Foreskin fibroblast (primary cell): ENCODE measurements at places on chromosomes 5 and 9.

DNA sequence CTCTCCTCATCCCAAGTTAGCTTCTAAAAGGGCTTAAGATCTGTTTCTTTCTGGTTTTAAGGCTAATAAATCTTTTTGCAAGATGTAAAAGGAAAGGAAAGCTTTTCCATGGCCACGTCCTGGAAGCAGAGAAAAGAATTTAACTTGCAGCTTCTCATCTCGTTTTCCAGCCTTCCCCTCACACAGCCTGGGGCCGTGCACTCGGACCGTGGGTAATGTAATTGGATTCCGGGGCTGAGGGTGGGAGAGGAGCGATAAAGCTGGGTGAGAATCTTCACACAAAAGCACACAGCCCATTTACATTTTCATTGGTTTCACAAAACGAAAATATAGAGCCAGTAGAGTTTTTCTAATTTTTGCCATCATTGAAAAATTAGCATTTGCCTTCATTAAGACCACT lies 91.2 kb downstream of the IRX2 start:
- no peak for DNase-seq

DNA sequence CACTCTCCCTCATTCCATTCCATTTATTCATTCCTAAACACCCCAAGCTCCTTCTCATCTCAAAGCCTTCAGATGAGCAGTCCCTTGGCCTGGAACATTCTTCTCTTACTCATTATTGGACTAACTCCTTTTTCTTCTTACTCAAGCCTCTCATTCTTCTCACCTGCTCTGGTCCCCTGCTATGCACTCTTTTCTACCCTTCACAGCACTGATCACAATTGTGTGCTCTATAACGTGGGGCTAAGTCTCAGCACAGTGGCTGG lies 212.4 kb downstream of the MAPKAP1 start:
- DNase-seq = peak; percentile 60

DNA sequence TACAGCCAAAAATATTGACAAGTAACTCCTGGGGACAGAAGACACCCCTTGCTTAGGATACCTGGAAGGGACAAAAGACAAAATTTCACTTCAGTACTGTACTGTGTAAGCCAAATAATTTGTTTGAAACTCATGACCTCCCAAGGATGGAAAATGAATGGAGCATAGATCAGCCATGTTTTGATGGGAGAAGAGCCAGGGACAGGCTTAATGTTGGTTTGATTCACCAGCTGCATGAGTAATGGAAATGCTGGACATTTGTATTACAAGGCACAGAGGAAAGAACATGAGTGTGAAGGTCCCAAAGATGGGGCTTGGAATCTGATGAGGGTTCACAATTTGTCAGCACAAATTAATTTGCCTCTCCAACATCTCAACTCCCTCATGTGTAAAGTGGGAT lies 122.8 kb downstream of the ENC1 start:
- DNase-seq = peak; percentile 90

GRCh38 chr5:62937661-62938558 lies 359.3 kb downstream of the LRRC70 start:
- no peak for DNase-seq

- no peak for DNase-seq
Measured at GRCh38 chr5:178203670-178204181, 607 bp upstream of the HNRNPAB start.

GRCh38 chr9:119453490-119453911 lies 84.3 kb upstream of the BRINP1 start:
- no peak for DNase-seq

- DNase-seq = no peak
Measured at GRCh38 chr5:67140413-67140812, 56.2 kb downstream of the CD180 start.

DNA sequence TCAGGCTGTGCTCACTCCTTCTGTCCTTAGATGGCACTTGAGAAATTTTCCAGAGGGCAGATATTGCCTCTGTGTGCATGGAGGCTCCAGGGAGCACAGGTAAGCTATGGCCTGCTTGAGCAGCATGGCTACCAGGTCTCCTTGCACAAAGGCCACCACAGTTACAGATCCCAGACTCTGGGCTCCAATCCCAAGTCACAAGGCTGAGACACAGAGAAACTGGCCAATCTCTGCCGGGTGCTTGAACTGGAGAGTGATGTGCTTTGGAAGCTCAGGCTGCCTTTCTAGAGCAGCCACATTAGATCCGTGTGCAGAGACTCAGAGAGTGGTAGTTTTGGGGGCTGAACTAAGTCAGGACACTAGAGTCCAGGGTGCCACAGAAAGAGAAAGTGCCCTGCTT lies 145.7 kb downstream of the SEMA6A start:
- DNase-seq = no peak

DNA sequence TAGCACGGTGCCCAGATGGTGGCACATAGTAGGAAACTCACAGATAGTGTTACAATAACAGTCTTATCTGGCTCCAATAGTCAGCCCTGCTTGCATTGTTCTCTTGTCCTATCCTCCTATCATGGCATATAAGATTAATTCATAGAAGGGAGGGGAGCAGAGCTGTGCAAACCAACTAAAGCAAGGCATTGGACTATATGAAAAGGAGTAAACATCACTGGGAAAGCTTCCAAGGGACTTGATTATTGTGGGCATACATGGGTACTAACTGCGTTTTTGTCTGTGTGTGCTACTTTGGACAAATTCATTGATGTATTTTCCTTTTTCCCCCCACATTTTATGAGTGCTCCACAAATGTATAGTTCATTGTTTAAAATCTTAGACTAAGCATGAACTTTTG lies 43.8 kb upstream of the C5orf47 start:
- no peak for DNase-seq

DNA sequence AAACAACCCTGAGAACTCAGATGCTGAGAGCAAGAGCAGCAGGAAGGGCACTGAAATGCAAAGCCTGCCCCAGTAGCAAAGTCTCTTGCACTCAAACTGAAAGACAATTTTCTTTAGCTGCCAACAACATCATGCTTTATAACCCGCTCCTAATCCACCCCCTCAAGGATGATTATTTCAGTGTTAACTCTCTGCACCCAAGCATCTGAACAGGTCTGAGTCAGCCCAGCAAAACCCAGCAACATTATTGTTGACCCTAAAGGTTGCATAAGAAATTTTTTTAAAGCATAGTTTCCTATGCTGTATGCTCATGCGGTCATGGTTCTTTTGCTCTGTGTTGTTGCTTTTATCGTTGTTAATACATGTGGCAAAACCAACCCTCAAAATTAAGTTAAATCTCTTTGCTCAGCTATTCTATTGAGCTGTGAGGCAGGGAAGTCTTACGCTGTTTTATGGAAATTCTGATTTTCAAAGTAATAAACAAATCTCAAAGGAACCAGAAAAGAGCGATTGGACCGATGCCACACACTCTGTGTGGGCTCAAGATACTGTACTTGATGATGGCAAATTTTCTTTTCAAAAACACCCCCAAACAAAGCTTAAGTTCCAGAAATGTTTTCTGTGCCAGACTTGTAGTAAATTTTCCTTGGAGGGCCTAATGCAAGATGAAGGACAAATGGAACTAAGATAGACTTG lies 440.6 kb upstream of the MPDZ start:
- peak; percentile 65 for DNase-seq

- no peak for DNase-seq
Measured at GRCh38 chr9:35478871-35479270, 11.0 kb upstream of the RUSC2 start.

DNA sequence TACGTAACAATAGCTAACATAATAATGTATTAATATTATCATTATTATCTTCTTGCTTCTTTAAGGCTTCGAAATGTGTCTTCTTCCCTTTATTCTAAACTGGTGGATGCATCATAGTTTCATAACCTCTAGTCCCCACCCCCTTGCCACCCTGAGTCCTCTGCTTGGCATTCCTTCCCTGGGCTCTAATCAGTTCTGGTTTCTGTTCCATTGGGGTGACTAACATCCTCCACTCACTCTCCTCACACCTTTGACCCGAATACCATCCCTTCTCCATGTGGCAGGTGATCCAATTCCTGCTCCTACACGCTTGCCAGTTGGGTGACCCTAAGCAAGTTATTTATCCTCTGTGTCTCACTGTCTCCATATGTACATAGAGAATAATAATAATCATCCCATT lies 286.1 kb downstream of the TRPM3 start:
- DNase-seq = peak; percentile 85

GRCh38 chr5:123066016-123066415 lies 23.0 kb upstream of the PRDM6 start:
- DNase-seq = no peak

DNA sequence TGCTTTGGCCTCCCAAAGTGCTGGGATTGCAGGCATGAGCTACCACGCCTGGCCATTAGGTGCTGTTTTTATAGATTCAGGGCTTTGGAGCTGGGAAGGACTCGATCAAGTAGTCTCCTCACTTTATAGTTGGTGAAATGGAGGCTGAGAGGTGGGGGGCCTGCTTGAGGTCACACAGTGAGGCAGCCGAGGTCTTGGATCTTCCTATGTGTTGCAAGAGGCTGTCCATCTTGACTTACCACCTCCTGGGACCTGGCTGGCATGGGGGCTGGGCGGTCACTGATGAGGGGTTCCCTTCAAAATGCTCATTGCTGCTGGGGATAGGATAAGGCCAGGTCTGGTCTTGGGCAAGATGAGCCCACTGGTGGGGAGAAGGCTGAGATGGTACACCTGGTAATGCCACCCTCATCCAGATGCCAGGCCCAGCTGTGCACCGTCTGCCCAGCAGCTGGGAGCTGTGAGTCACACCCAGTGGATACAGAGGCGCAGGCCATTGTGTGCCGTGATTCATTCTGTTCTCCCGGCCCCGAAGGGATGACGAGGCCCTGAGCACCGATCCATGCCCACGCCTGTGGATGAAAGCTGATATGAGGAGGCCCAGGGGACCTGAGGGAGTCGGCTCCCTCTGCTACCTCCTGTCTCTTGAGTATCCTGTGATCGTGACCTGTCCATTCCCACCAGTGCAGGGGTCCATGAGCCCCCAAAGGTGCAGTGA lies 10.5 kb upstream of the NDST1 start:
- DNase-seq = peak; percentile 98

DNA sequence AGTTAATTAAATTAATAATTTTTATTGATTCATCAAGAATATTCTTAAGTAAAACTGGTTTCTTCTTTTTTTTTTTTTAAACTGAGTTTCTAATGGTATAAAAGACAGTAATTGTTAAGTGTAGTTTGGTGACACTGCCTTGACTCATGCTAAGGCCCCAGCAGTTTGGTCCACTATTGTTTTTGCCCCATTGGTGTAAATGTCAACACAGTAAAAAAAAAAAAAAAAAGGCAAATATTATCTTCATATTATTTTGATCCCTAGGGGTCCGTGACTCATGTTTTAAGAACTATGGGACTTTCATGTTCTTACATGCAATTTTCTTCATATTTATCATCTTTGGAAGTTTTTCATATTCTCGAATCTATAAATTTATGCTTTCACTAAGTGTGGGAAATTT lies 29.2 kb upstream of the JAK2 start:
- DNase-seq = no peak

GRCh38 chr9:114076237-114077161 lies 1.6 kb downstream of the AMBP start:
- DNase-seq = no peak

GRCh38 chr5:10536511-10536910 lies 27.4 kb upstream of the ANKRD33B start:
- no peak for DNase-seq

DNA sequence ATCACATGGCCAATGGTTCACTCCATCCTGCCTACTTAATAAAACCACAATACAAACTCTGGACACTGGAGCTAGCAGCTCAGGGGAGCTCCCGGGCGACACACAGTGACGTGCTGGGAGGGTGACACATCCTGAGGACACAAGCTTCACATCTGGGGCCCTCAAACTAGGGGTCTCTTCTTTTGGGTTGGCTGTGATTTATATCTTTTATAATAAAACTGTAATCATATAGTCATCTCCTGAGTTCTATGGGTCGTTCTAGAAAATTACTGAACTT lies 12.1 kb upstream of the MAPK9 start:
- no peak for DNase-seq

DNA sequence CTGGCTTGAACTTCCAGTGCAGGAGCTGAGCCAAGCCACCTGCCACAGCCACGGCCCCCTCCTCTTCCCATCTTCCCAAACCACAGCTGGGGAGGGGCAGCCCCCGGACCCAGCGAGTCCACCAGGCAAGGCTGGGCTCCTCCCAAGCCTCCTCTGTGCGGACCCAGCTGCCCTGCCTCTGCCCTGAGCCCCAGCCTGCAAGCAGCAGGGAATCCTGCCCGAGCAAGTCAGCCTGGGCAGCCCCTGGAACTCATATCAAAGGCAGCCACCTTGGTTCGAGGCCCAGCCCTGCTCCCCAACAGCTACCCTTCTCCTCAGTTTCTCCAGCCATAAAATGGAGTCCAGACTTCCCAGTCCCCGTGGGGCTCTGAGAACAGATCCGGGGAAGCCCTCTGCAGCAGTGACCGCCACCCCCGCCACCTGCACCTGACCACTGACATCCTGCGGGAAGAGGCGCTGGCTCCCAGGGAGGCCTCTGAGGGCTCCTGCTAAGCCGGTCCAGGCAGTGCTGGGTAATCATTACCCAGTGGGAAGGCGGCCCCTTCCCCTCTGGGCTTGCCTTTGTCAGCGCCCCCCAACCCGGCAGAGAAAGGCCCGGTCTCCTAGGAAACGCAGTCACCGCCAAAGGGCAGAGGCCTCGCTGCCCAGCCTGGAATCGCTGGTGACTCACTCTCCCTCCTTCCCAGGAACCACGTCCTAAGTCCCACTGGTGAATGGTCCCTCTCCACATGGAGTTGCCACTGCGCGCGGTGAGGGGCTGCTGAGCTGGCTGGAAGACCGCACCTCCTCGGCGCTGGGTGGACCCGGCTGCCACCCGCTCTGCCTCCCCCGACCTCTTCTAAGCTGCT lies 1.5 kb downstream of the VAV2 start:
- DNase-seq = peak; percentile 92

- DNase-seq = peak; percentile 29
Measured at GRCh38 chr9:115254287-115255180, 136.6 kb upstream of the TNC start.

- no peak for DNase-seq
Measured at GRCh38 chr5:29085142-29085541, 2046.8 kb upstream of the CDH9 start.

- no peak for DNase-seq
Measured at GRCh38 chr5:39455645-39456044, 30.9 kb upstream of the DAB2 start.

DNA sequence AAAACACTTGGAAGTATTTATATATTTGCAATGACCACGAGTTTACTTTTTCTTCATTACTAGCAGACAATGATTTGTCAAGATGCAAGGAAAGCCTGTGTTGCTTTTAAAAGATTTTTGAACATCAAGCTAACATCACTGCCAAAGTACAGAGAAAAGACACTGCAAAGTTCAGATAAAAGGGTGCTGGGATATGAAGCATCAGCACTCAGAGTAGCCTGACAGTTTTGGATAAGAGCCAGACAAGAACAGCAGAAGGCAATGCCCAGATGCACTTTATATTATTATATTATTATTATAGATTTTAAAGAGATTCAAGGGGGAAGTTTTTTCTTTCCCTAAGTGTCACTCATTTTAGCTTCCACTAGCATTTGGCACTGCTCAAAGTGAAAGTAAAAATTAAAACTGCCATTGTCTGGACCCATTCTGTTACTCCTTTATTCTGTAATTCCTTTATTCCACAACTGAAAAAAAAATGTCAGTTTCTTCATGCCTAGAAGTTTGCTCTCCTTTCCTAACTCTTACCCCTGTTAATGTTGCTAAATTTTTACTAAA lies 240.6 kb downstream of the EFNA5 start:
- no peak for DNase-seq
